ENCODE measurements at places on chromosomes 3 and 15. TPM values are rescaled to one million over a fixed set of nuclear protein-coding genes. Genes with fewer than 3 reads are reported as not detected.

The LARP6 gene
- 2.1 TPM for total RNA-seq

The GADL1 gene
- not detected for total RNA-seq

The TMF1 gene
- 42.2 TPM for total RNA-seq

The ADGRG7 gene
- total RNA-seq, result not detected

The RBP2 gene
- total RNA-seq, result not detected

- no peak for DNase-seq
Observed at GRCh38 chr3:44529927-44530326, 25.1 kb upstream of the ZKSCAN7 start.

DNA sequence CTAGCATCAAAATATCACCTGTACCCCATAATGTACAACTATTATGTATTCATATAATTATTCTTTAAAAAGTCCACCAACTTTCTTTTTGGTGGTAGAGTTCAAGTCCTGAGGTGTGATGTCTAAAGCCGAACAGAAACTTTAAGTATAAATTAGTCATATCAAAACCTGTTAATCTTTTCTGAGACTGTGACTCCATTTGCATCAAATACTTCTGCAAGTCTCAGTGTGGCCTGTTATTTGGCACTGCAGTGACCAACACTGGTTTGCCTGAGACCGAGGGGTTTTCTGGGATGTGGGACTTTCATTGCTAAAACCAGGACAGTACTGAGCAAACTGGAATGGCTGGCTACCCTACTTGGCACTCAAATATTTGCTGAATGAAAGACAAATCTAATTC lies 7.3 kb downstream of the NGLY1 start:
- DNase-seq, result no peak

DNA sequence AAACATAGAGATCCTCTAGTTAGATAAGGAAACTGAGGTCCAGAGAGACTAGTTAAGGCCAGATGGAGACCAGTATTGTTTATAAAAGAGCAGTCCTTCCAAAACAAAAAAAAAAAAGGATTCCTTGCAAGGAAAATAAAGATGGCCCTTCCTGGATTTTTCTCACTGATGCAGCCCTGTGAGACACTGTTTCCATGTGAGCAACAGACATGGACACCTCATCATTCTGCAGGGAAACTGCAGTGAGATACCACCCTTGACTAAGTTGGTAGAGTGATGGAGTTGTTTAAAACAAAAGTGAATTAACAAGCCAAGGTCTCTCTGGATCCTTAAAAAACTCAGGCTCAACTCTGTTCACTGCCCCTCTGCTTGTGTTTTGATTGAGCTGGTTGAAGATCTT lies 65.6 kb upstream of the MYZAP start:
- DNase-seq, result no peak

GRCh38 chr3:193372783-193373182 lies 5.8 kb downstream of the ATP13A5 start:
- DNase-seq, result no peak

DNA sequence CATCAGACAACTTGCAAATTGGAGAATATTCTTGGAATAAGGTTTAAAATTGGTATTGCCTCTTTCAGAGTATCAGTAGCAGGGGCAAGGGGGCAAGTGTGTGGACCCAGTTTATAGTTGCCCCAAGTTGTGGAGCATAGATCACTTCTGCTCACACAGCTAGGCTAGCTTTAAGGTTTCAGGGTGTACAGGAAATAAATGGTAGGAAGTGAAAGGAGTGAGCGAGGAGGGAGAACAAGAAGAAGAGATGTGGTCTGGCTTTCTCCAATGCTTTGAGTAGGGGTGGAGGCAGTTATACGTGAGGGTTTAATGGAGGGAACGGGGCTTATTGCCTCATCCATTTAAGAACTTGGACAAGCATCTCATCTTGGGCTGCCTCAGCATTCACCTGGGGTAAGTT lies 290.0 kb upstream of the CFAP20DC start:
- DNase-seq, result no peak

GRCh38 chr3:174266476-174266875 lies 592.7 kb upstream of the NAALADL2 start:
- no peak for DNase-seq

- DNase-seq, result peak; percentile 89
Observed at GRCh38 chr3:169945313-169945712, 21.3 kb upstream of the SEC62 start.

GRCh38 chr15:45657764-45658545 lies 23.1 kb downstream of the SQOR start:
- DNase-seq, result no peak

DNA sequence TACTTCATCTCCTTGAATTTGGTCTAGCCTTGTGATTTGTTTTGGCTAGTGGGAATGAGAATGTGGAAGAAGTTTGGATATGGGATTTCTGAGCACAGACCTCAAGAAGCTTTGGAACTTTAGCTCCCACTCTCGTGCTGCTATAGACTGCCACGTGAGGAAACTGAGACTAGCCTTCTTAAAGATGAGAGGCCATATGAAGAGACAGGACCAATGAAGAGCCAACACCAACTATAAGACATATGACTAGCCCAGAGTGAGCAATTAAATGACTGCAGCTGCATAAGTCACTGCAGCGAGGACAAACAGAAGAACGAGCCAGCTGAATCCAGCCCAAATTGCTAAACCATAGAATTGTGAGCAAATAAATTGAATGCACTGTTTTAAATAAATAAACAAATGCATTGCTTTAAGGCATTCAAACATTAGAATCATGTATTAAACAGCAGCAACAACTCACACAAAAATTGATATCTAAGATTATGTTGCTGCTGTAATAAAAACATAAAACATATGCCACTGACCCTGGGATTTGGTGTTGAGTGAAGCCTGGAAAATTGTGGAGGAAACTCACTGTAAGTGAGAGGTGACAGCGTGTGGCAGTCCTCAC lies 15.7 kb upstream of the CNTN4 start:
- DNase-seq, result no peak

GRCh38 chr3:52202384-52203077 lies 4.6 kb downstream of the ALAS1 start:
- no peak for DNase-seq

DNA sequence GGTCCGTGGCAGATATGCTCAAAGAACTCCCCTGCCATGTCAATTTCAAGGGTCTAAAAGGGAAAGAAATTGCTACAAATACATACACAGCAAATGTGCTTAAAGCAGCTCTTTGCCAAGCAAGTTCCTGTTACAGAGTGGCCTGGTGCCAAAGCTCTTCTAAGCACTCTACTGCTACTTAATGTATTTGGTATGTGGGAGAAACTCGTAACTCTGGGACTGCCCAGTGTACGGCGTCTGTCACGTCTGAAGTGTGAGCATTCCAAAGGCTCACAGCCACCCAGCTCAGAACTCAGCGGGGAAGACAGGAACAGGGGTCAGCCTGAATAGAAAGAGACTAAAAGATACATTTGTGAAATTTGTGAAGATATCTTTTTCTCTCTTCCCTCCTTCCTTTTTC lies 54.6 kb downstream of the RBMS3 start:
- DNase-seq, result peak; percentile 67

- DNase-seq, result no peak
Observed at GRCh38 chr3:137335478-137335877, 377.7 kb downstream of the IL20RB start.

DNA sequence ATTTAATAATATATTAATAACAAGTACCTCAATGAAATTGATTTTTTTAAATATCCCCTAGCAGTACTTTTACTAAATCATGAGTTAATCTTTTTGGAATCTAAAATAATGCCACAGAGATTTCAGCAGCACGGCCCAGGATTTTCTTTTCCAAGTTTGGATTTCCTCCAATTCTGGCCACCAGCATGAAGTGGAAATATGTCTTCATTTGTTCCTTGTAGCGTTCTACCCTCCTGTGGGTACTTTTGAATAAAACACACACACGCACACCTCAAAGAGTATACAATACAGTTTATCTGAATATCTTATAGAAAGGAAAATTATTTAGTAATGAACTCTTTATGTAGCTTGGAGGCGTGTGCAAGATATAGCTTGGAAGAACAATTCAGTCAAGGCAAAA lies 125.1 kb upstream of the STT3B start:
- no peak for DNase-seq

Measured in spleen (tissue), 13 donors.